ENCODE measurements at places on chromosomes 5 and 9.
A peak's percentile ranks its signal among the peaks of the same experiment; 100 is the strongest.

GRCh38 chr9:7095058-7095457 lies 337.3 kb downstream of the KDM4C start:
- no peak for DNase-seq

- DNase-seq = no peak
Measured at GRCh38 chr9:14307989-14308852, 5.7 kb downstream of the NFIB start.

DNA sequence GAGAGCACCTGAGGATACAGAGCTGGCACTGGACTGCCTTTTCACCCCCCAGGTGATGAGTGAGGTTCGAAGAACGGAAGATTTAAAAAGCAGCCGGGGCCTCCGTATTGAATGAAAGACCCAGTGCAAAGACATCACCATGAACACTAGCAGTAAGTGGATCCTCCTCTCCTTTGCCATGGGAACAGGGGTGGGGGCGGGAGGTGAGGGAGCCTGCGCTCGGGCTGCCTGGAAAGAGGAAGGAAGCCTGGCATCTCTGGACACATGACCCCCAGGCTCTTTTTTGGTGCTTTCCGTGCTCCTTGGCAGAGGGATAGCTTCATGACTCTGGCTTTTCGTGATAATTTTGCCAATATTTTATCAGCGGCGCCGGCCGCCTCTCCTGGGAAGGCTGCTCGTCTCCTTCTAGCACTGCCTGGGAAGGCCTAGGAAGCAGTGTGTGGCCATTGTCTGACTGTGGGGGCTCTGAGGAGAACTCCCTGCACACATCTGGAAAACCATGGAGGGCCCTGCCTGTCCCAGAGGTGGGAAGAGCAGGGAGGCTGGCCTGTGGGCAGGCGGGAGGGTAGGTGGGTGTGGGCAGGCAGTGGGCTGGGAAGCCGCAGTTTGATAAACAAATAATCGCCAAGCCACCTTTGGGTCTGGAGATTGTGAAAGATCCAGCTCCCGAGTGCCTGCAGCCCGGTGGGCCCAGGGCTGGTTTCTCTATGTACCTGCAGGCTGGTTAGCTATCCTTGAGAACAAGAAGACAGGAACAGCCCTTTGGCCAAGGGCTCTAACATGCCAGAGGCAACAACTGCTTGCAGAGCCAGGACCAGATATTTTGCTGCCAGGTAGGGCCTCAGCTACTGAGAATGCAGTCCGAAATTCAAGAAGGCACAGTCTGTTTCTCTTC lies 911 bp downstream of the ABLIM3 start:
- DNase-seq = no peak

DNA sequence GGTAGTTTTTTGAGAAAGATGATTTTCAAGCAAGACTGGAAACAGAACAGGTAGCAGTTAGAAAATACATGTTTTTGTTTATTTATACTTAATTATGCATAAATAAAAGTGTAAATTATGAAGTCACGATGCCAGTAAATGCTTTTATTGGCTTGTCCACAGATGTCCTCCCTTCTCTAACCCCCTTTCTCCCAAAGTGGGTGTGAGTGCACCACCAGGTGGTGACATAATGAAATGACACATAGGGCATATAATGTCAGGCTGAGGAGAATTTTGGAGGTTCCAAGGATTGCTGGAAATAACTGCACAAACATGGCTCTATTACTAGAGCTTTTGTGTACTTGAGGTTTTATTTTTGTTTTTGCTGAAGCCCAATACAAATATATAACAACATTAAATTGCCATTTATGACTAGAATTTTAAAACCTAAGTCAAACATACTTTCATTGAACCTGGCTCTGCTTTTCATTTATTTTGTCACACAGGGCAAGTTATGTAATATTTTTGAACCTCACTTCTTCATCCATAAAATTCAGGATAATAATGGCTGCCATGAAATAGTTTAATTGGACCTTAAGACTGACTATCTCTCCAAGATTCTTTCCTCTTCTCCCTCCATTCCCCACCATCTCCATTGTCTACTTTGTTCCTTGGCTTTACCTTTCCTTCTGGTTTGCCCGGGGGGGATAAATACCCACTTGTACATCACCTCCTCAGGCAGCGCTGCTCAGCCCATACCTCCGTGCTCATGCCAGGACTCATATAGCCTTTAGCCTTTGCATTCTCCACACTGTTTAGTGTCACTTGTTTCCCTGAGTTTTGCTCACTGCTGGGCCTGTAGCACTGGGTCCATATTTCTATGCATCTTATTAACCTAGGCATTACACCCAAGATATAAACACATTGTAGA lies 168.8 kb downstream of the PDE4D start:
- DNase-seq = peak; percentile 40

- no peak for DNase-seq
Measured at GRCh38 chr5:95728494-95729114, 2.5 kb upstream of the RHOBTB3 start.

GRCh38 chr9:124242331-124243194 lies 15.2 kb upstream of the NEK6 start:
- no peak for DNase-seq

DNA sequence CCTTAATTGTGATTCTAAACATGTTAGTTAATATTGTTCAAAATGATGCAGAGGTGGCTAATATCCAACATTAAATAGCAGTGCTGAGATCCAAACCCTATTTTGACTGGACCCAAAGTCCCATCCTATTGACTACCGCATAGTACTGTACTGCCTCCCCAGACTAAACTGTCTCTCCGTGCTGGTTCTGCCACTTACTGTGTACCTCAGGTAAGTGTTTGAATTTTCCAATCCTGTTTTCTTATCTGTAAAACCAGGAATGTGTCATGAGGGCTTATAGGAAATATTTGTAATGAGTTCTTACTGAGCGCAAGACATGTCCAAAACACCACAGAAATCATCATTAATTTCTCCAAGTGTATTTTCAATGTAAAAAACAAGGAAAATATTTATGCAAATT lies 209.2 kb upstream of the CD180 start:
- no peak for DNase-seq

GRCh38 chr5:59380350-59380951 lies 513.1 kb downstream of the PDE4D start:
- peak; percentile 23 for DNase-seq

DNA sequence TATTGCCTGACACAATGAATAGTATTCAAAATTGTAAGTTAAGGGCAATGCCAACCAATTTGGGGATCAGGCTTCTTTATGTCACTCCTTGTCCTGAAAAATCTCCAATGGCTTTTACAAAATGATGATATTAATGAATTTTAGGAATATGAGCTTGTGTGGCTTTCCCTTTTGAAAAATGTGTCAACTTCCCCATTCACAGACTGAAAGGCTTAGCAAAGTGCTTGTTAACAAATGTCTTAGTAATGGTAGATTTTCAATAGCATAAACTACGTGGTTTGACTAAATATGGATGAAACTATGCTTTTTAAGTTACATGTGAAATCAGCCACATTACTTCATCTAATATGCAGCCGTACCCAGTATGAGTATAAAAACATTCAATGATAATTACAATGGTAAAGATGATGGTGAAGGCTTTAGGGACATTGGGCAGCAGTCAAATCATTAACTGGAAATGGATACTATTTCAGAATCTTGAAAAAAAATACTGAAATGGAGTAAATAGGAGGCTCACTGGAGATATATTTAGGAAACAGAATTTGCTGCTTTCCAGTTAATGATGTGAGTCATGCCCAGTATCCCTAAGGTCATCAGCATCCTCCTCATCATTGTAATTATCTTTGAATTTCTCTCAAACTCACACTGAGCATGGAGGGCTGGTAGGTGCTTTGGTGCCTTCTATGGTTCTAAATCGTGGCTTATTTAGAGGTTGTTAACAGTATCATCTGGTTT lies 113.3 kb upstream of the ZNF608 start:
- DNase-seq = no peak

DNA sequence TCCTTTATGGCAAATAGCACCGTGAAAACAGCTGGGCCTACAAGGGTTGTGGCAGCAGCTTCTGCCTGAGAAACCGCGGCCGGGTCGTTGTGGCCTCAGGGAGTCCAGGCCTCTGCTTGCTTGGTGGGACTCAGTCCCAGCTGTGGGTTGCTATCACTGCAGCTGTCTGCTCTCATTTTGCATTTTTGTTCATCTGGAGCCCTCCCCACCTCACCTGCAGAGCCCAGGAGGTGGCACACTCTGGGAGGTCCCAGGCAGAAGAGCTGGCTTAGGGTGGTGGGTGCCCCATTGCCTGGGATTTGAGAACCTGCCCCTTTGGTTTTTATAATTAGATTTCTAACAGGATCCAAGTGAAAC lies 138.4 kb downstream of the GADD45G start:
- DNase-seq = no peak

DNA sequence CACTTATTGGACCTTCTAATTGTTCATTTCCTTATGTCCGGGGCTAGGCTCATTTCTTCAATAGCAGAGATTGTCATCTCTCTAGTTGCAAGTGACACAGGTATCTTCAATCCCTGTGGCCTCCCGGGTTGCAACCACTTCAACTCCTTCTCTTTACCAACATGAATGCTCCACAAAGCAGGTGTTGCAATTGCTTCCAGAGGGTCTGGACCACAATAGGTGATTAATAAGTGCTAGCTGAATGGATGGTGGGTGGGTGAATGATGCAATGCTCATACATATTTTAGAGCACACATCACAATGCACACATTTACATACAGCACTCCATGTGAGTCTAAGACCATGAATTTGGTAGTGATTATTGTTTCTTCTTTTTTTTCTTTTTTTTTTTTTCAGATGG lies 2.6 kb downstream of the CEMIP2 start:
- no peak for DNase-seq

DNA sequence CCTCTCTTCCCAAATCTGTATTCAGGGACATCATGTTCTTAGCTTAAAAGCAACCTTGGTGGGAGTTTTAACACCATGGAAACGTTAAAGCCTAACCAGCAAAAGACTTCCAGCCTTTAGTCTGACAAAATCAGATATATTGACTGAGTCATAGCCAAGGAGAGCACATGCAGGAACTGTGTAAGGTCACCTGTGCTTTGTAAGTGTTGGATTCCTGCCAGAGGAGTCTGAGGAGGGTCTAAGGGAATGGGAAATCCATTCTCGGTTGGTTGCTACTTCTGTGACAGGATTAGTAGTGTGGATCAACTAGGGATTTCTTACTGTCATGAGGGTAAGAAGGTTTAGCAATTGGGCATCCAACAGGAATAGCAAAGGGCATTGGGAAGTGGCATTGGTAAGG lies 142.0 kb upstream of the CHD1 start:
- no peak for DNase-seq

GRCh38 chr5:84564321-84565075 lies 179.8 kb upstream of the EDIL3 start:
- no peak for DNase-seq

GRCh38 chr5:117657541-117657940 lies 1082.9 kb upstream of the SEMA6A start:
- no peak for DNase-seq

DNA sequence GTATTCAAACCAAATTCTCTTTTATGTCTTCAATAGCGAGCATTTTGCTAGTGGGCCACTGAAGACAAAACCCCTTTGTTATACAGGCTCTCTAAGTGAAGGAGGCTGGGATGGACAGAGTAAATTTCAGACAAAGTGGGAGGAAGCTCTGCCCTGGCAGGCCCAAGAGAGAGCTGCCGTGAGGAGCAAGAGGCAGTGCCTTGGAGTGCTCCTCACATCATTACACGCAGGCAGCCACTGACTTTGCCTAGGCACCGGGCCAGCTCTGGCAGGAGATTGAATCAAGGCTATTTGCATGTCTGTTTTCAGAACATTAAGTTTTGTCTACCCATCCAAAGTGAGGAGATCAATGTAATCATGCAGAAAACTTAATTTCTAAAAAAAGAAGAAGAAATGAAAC lies 167.7 kb downstream of the CCDC192 start:
- DNase-seq = peak; percentile 16

- DNase-seq = peak; percentile 84
Measured at GRCh38 chr9:124659099-124659659, 111.9 kb downstream of the NR6A1 start.

GRCh38 chr9:92713528-92713927 lies 43.6 kb upstream of the IPPK start:
- peak; percentile 3 for DNase-seq

DNA sequence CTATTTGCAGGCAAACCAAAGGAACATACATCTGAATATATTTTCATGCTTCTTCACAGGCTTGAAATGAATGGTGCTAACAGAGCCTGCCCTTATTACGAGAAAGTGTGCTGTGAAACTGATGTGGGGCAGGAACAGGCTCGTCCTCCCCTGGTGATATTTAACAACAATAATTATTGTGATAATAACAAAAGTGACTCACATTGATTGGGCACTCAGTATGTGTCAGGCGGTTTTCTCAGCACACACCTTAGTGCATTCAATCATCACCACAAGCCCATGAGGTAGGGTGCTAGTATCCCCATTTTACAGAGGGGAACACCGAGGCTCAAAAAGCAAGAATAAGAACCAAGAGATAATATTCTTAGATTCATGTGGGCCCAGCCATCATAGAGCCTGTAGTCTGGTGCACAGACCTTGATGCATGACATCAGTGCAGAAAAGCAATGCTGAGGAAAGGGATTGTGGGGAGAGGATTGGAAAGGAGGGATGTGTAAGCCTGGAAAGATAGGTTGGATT lies 18.1 kb upstream of the BOD1 start:
- no peak for DNase-seq

GRCh38 chr9:124394596-124394995 lies 20.6 kb downstream of the PSMB7 start:
- DNase-seq = no peak

DNA sequence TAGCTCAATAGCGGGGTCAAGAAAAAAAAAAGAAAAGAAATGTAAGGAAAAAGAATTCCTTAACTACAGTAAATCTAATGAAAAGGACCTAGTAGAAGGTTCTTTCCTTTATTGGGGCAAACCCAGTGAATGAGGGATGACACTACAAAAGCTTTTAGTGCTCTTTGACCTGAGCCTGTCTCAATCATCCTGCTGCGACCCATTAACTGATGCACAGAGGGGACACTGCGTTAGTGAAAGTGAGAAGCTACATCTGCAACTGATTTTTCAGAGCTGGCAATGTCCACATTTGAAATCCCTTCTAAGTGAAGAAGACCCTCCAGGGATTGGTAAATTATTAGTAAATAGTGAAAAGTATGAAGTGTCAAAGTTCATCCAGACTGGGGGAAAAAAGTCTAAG lies 101.1 kb downstream of the OTULIN start:
- DNase-seq = no peak

- no peak for DNase-seq
Measured at GRCh38 chr9:137575364-137575715, 3.4 kb downstream of the DPH7 start.

DNA sequence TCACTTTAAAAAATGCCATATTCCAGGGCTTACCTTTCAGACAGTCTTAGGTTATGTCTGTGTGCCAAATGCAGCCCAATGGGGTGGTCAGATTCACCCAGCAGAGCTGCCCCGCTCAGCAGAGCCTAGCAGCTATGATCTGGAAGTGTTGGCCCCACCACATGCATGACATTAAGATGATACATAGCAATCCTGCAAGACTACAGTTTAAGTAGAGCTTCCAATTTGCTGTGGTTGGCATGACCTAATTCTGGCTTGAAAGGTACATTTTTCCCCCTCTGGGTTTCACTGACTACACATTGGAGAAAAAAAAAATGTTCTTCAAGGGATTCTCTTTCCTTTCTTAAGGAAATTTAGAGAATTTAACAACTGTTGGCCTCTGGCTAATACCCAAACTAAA lies 22.5 kb downstream of the MEF2C start:
- no peak for DNase-seq

- DNase-seq = no peak
Measured at GRCh38 chr5:2300421-2300820, 417.7 kb upstream of the IRX4 start.
